ENCODE measurements at places on chromosomes 12 and 14. TPM values are rescaled to one million over a fixed set of nuclear protein-coding genes. Genes with fewer than 3 reads are reported as not detected.

Gene TEX52
- 0.17 TPM for total RNA-seq

Gene RTN1
- not detected for total RNA-seq

Gene AICDA
- total RNA-seq = not detected

Gene SLC25A47
- not detected for total RNA-seq

Gene C12orf50
- total RNA-seq = not detected

All from activated CD4-positive, alpha-beta T cell treated with anti-CD3 and anti-CD28 coated beads, Interleukin-2, amount 10 ng/mL, durations not matched to agents 24 days and 14 days (primary cell).